Naive thymus-derived CD4-positive, alpha-beta T cell (primary cell): ENCODE measurements at places on chromosomes 1 and 21.
A peak's percentile ranks its signal among the peaks of the same experiment; 100 is the strongest.

- DNase-seq = no peak
Measured at GRCh38 chr1:77783141-77783540, 3.7 kb downstream of the MIGA1 start.

DNA sequence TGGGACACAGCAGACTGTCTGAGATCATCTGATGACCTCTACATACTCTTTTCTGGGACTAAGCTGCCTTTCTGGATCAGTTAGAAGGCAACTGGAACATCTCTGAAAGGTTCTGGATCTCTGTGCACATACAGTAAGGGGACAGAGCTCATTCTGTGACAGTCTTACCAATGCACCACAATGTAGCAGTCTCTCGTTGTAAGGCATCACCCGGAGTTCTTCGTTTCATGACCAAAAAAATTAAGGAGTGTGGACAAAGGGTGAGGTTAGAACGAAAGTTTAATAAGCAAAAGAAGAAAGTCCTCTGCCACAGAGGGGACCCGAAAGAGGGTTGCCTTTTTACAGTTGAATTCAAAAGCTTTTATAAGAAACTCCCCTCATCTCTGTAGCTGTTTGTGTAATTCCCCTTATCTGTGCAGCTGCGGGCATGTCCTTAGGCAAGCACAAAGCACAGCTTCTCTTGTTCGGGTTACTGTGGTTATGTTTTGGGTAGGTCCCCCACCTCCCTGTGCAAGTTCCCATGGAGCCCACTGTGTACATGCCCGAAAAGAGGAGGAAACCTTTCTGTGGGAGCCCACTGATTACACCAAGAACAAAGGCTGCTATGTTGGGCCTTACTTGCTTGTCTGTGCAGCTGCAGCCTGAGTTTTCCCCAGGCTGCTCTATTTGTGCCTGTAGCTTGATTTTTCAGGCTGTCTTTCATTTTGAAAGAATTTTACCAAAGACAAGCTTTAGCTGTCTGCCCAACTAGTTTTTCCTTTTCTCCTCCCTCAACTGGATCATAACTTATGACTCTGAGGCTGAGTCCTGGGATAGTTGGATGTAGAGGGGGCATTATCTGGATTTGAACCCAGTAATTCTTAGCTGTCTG is 53.1 kb upstream of the CACNA1E start:
- no peak for DNase-seq

GRCh38 chr1:155889566-155889965 is 21.6 kb downstream of the RIT1 start:
- no peak for DNase-seq

- DNase-seq = peak; percentile 66
Measured at GRCh38 chr1:31939484-31940329, 1.5 kb upstream of the PTP4A2 start.

DNA sequence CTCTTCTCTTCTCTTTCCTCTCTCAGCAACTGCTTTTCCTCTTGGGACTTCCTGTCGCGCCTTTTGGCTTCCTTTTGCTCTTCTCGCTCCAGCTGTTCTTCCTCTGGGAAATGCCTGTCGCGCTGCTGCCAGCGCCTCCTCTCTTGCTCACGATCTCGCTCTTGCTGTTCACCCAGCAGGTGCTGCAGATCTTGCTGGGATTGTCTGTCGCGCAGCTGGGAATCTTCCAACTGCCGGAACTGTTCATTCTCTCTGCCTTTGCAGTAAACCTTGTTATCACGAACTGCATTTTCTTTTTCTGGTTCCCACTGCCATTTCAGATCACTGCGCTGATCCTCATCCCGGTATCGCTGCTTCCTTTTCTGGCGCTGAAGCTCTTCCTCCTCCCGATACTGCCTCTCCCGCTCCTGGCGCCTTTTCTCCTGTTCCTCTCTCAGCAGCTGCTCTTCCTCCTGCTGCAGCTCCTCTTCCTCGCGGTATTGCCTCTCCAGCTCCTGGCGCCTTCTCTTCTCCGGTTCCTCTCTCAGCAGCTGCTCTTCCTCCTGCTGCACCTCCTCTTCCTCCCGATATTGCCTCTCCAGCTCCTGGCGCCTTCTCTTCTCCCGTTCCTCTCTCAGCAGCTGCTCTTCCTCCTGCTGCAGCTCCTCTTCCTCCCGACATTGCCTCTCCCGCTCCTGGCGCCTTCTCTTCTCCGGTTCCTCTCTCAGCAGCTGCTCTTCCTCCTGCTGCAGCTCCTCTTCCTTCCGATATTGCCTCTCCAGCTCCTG is 5.8 kb downstream of the TCHH start:
- DNase-seq = no peak

DNA sequence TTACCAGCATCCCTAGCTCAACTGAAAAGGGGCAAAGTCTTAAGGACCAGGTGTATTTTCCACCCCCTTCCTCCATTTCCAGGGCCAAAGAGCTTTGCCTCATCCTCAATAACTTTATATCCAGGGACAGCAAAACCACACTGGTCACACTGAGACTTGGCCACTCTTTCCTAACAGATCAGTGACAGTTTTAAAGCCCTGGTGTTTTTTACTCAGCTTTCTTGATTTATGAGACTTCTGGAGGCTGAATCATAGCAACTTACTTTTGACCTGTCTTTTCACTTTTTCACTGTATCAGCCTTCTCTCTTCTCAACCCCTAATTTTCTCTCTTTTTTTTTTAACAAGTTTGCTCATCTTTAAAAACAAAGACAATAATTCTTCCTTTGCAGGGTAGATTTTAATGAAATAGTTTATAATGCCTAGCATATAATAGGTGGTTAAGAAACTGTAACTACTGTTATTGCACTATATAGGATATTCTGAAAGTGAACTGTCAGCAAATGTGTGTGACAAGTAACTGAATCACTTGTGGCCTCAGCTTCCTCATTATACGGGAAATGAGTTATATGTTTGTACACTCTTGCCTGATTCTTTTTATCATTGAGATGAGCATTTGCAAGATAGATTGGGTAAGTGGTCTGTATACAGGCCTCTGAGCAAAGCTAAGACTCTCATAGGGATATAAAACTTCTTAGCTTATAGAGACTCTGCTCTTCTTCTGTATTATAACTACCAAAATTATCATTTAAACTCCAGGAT is 19.7 kb upstream of the DYNLT5 start:
- DNase-seq = no peak

DNA sequence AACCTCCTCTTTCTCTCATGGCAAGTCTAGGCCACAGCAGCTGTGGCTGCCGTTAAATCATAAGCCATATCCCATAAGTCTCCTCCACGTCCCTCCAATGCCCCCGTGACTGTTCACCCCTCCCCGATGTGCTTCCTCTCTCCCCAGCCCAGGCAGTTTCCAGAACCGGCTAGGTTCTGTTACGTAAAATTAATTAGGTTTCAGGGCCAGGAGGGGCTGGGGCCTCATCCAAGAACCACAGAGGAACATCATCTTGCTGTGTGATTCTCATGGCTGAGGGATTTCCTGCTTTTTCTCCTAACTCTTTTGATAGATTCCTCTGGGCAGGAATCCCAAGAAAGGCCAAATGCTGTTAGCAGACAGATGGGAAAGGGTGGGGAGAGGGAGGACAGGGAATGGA is 141.8 kb upstream of the AJAP1 start:
- no peak for DNase-seq

DNA sequence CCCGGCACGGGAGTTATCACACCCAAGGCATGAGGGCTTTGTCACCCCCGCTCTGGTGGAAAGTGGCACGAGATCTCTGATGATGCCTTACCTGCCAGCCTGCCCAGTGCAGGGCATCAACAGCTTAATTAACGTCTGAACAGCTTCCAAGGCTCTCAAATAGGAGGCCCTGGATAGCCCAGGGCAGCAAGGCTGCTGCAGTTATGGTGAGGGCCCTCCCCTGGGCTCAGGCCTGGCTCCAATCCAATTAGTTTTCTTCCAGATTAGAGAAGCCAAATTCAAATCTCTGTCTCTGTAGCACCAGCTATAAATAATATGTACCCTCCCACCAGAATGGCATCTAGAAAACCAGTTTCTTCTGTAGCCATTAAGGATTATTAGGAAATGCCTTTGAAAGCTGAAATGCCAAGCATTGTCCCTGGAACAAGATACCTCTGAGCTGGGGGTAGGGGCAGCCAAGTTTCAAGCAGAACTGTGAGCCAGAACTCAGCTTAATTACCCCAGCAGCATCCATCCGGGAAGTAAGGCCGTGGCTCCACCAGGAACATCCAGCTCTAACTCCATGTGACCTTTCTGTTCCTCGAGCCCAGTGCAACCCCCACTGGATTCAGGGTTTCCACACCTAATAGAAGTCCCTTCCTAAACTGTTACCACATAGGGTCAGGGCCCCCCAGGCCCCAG is 12.5 kb downstream of the QSOX1 start:
- no peak for DNase-seq

- no peak for DNase-seq
Measured at GRCh38 chr1:46150085-46150484, 17.7 kb upstream of the PIK3R3 start.

DNA sequence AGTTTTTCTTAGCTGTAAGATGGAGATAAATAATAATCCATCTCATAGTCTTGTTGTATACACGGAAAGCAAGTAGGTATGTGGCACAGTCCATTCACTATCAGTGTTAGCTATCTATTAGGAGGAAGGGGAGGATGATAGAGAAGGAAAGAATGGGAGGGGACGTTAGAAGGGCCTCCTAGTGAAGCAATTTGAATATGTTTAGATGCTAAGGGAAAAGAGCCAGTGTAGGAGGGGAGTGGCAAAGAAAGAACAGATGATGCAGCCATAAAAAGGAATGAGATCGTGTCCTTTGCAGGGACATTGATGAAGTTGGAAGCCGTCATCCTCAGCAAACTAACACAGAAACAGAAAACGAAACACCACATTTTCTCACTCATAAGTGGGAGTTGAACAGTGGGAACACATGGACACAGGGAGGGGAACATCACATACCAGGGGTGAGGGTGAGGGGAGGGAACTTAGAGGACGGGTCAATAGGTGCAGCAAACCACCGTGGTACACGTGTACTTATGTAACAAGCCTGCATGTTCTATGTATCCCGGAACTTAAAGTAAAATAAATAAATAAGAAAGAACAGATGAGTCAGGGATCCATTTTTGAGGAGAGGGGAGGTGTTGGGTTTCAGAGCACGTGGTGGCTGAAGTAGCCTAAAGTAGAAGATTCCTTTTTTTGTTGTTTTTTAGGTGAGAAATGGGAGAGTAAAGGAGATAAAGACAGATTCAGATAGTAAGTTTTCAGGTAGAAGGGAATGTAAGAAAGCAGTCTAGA is 124.1 kb downstream of the POU2F1 start:
- no peak for DNase-seq

GRCh38 chr21:43719748-43720538 is 1.0 kb downstream of the PDXK start:
- DNase-seq = no peak

GRCh38 chr1:226061068-226061840 is 1.3 kb upstream of the H3-3A start:
- no peak for DNase-seq

GRCh38 chr1:15236746-15237145 is 10.3 kb upstream of the FHAD1 start:
- no peak for DNase-seq

DNA sequence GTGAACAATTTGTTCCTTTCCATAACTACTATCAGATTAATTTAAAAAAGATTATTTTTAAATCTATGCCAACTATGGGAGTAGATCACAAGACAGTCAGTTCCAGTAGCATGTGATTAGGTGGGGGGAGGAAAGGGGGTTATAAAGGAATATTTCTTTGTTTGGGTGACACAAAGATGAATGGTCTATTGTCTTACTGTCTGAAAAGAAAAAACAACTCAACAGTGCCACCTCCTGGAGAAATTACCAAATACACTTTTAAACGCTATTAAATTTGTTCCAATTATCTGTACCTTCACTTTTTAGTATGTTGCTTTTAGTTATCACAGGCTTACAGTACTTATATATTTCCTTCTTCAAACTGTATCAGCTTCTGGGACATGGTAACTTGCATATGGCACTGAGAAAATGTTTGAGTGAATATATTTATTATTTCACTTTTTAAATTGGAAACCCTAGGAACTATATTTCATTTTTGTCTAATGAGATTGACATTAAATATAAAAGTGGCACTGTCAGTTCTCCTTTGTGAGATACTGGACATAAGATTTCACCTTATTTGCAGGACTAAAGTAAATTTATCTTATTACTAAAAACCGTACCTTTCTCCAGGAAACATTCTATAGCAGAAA is 1.7 kb upstream of the SORT1 start:
- DNase-seq = peak; percentile 50

DNA sequence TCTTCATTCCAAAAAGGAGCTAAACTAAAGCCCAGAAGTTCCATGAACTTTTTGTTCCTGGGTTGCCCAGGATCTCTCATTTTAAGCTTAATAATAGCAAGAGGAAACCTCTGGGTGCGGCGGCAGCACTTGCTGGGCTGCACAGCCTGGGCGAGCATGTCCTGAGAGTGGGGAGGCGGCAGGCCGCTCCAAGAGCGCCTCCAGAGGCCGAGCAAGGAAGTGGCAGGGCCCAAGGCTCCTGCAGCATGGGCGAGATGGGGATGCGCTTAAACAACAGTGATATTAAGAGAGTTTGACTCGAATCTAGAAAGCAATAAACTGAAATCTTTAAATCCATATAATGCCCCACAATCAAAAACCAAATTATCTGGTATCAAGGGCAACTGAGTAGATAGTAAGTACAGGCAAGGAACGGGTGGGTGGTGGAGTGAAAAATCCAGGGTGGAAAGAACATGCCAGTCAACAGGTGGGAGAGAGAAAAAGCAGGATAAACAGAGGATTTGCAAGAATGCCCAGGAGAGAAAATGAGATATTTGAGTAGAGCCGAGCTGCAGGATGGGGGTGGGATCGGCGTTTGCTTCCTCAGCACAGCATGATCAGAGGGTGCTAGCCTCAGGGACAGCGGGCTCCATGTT is 14.1 kb upstream of the TNR start:
- DNase-seq = no peak

DNA sequence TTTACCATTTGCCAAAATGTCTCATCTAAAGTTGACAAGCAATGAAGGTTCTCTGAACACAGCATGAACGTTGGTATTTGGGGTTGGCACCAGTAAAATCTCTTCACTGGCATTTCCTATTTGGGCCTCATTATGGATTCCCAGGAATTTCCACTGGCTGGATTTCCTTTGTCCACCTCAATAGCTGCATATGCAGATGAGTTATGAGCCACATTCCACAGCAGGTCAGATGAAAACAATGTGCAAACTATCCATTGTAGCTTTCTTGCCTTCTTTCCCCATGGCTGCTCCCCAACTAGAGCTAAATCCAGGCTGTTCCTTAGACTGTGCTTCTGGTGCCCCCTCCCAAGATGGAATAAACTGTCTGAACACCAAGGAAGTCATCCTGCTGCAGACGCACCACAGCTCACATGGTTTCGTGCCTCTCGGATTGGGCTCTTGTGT is 168.1 kb upstream of the FGGY start:
- DNase-seq = no peak

GRCh38 chr1:100449477-100449876 is 88.5 kb upstream of the GPR88 start:
- DNase-seq = no peak

DNA sequence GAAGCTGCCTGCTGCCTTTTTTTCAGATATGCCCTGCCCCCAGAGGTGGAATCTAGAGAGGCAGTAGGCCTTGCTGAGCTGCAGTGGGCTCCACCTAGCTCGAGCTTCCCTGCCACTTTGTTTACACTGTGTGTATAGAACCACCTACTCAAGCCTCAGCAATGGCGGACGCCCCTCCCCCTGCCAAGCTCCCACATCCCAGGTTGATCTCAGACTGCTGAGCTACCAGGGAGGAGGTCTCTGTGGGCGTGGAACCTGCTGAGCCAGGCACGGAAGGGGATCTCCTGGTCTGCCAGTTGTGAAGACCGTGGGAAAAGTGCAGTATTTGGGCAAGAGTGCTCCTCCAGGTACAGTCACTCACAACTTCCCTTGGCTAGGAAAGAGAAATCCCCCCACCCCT is 65.1 kb downstream of the MSH4 start:
- no peak for DNase-seq

- DNase-seq = no peak
Measured at GRCh38 chr1:208107425-208108212, 136.6 kb downstream of the PLXNA2 start.

- DNase-seq = no peak
Measured at GRCh38 chr1:206937425-206937824, 8.8 kb downstream of the PIGR start.
